ENCODE measurements at places on chromosomes 2 and 18. TPM values are rescaled to one million over a fixed set of nuclear protein-coding genes. Genes with fewer than 3 reads are reported as not detected.

DNA sequence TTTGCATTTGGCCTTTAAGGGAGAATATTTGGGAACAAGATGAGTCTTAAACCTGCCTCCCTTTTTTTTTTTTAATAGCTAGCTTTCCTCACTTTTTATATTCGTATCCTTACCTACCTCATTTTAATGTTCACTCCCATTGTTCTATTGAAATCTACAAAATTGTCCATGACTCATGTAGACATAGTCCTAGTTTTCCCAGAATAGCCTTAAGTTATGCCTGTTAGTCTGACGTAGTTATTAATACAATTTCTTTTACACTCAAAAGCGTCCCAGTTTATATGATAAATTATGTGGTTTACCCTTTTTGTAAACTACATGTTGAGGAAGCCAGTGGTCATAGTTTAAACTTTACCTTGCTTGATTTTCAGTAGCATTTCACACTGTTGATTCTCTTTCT, 73.4 kb downstream of the UBR3 start:
- no peak for DNase-seq

GRCh38 chr2:33222309-33222708, 254.1 kb upstream of the RASGRP3 start:
- DNase-seq, result no peak

- DNase-seq, result no peak
These were observed 1214.4 kb downstream of the LRP1B start for GRCh38 chr2:140916410-140916809.

- peak; percentile 19 for DNase-seq
These were observed 405.9 kb downstream of the XIRP2 start for GRCh38 chr2:167293943-167294775.

Gene OTOF
- total RNA-seq, result 0.19 TPM

Measured in neural crest cell (in vitro differentiated cells).